ENCODE measurements at places on chromosomes 3 and 15. TPM values are rescaled to one million over a fixed set of nuclear protein-coding genes. Genes with fewer than 3 reads are reported as not detected.

Gene TEX55
- not detected for total RNA-seq

- no peak overlapping the region for H3K4me3 ChIP-seq
- DNase-seq: no peak
- H3K4me1 ChIP-seq: no peaks in the 10 kb centered on the region
- H3K27ac ChIP-seq: no peak overlapping the region
- H3K27me3 ChIP-seq: no peaks in the 10 kb centered on the region
Measured at GRCh38 chr3:149299938-149300801, 33.3 kb downstream of the TM4SF18 start.

- H3K4me1 ChIP-seq: no peaks in the 10 kb centered on the region
- DNase-seq: no peak
- no peak overlapping the region for H3K4me3 ChIP-seq
- H3K27ac ChIP-seq: no peak overlapping the region
- H3K27me3 ChIP-seq: no peaks in the 10 kb centered on the region
- no peaks in the 10 kb centered on the region for H3K36me3 ChIP-seq
Measured at GRCh38 chr3:117408811-117409210, 699.2 kb downstream of the TUSC7 start.

DNA sequence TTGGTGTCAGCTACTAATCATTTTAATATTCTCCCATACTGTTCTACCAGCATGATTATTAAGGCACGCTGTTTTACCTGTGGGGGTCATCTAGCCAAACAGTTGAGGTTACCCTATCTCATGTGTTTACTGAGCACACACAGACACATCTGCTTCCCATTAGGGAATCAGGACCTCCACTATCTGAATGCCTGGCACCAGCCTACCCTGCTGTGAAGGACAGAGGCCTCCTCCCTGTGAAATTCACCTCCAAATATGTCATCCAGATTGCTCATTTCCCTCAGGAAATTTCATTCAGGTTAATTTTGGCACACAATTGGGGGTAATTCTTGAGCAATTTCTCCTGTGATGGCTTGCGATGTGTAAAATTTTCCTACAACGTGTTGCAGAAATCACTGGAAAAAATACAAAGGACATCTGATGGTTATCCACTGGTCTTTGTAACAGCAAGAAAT lies 155.6 kb upstream of the NR2E3 start:
- DNase-seq: no peak
- no peaks in the 10 kb centered on the region for H3K36me3 ChIP-seq
- H3K27ac ChIP-seq: no peak overlapping the region
- H3K4me3 ChIP-seq: no peak overlapping the region
- no peaks in the 10 kb centered on the region for H3K27me3 ChIP-seq

Gene IL5RA
- not detected for total RNA-seq

DNA sequence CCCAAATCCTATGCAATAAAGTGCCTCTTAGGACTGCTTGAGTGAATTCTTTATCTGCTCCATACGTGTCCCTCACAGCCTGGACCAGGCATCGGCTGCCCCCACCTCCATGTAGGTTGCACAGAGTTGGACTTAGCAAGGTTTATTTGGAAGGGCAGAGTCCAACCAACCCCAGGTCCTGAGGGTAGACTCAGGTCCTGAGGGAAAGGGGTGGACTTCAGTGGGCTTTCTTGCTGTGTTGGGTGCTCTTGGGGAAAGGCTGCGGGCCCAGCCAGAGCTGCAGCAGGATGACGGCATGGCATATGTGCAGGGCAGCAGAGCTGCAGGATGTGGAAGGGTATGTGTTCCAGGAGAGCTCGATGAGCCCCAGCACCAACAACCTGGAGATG lies 6.5 kb downstream of the ALG3 start:
- peaks cover 39% of the 10 kb centered on the region for H3K36me3 ChIP-seq
- H3K4me1 ChIP-seq: peaks cover 17% of the 10 kb centered on the region
- no peak overlapping the region for H3K4me3 ChIP-seq
- no peaks in the 10 kb centered on the region for H3K27me3 ChIP-seq
- no peak for DNase-seq

GRCh38 chr3:172087602-172088580 lies 48.5 kb downstream of the FNDC3B start:
- no peaks in the 10 kb centered on the region for H3K36me3 ChIP-seq
- no peak overlapping the region for H3K27ac ChIP-seq
- no peak overlapping the region for H3K4me3 ChIP-seq
- no peaks in the 10 kb centered on the region for H3K27me3 ChIP-seq

Gene ARNT2
- total RNA-seq: 2.5 TPM

Gene AHSG
- total RNA-seq: not detected

- H3K27ac ChIP-seq: no peak overlapping the region
- no peak overlapping the region for H3K4me3 ChIP-seq
- H3K36me3 ChIP-seq: no peaks in the 10 kb centered on the region
- no peak for DNase-seq
- no peaks in the 10 kb centered on the region for H3K4me1 ChIP-seq
Measured at GRCh38 chr15:80588801-80589200, 106.3 kb upstream of the ABHD17C start.

Gene DUOXA2
- total RNA-seq: not detected

- peak; percentile 65 for DNase-seq
- no peak overlapping the region for H3K4me3 ChIP-seq
- peak overlapping the region; percentile 8 for H3K27ac ChIP-seq
- H3K36me3 ChIP-seq: no peaks in the 10 kb centered on the region
- H3K27me3 ChIP-seq: no peaks in the 10 kb centered on the region
Measured at GRCh38 chr15:41967506-41968206, 4.7 kb downstream of the EHD4 start.

Measured in Peyer's patch (tissue), 4 donors.